ENCODE measurements at places on chromosomes 2 and 18.

DNA sequence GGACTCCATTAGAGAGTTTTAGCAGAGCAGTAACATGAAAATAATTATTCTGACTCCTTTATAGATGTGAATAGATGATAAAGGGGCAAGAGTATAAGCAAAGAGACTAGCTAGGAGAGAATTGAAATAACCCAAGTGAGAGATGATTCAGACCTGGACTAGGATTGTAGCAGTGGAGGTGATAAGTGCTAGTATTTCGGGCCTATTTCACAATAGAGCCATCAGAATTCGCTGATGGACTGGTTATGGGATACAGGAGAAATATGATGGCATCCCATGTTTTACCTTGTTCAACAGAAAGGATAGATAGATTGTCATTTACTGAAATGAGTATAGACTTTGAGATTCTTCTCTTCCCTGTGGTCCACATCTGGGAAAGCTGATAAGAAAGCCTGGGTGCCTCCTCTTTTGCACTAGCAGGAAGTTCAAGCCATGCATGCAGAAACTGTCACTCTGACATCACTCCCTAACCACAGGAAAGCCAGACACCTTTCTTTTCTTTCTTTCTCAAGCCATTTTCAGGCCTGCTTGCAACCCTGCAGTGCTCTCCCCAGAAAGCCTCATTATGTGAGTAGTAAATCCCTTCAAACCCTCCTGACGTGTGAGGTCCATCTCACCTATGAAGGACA, 25.3 kb downstream of the DYNAP start:
- DNase-seq, result no peak

DNA sequence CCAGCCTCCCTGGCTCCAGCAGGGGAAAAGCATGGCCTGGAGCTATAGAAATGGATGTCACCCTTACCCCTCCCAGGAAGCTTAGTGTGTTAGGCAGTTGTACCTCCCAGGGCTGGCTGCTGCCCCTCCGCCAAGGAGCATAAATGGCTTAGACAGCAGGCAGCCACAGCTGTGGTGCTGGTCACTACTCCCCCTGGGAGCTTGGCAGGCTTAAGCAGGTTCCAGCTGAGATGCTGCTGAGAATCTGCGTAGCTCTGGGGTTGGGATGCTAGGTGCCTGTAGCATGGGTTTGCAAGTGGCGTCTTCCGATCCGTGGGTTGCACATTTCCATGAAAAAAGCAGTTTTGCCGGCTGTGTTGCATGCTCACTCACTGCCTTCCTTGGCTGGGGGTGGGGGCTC, 369.7 kb downstream of the CTNNA2 start:
- no peak for DNase-seq

- no peak for DNase-seq
These were observed 728.1 kb upstream of the DDX18 start for GRCh38 chr2:117086174-117086942.

DNA sequence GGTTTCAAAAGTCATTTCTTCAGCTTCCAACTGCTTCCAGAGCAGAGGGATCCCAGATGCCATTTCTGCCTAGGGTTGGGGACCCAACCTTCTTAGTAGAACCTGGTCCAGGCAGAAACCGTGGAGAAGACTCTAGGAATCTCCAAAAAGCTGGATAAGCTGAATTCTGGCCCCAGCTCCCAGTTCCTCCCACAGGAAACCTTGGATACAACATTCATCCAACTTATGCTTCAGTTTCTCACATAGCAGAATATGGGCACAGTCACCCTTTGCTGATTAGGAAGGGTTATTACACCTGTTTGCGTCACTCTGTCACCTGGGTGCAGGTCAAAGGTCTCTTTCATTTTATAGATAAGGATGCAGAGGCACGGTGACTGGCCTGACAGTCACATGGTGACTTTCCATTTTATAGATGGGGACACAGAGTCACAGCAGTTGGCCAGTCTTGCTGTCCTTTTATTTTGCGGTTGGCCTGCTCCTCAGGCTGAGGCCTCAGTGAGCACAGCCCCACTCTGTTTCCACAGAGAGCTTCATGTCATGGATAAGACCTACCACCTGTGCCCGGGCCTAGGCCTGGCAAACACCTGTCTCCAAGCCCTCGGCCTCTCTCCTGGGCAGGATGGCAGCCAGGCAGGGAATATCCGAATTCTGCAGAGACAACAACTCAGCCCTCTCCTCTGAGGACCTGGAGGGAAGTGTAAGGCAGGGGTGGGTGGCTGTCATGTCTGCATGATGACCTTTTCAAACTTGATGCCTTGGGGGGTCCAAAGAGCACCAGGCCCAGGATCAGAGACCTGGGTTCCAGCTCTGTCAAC, 148.8 kb downstream of the SMAD7 start:
- DNase-seq, result no peak

DNA sequence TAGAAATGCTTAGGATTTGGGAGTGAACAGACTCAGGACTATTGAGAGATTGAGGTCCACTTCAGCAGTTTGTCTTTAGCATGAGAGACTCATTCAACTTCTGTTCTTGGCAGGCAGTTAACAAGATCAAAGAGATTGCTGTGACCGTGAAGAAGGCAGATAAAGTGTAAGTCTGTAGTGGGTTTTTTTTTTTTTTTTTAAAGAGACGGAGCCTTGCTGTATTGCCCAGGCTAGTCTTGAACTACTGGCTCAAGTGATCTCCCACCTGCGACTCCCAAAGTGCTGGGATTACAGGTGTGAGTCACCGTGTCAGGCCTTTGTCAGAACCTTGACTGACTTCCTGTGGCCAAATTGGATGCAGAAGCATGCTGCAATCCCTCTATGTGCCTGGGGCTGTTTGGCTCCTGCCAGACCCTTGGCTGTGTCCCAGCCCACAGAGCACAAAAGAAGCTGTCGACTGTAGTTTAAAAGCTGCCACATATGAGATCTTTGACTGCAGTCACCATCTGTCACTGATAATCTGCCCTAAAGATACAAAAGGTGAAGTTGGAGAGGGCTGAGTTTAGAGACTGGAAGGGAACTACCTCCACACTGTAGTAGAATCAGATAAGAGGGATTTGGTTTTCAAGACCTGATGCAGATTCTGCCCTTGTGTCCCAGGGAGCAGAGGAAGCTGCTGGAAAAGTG, 9.9 kb downstream of the CCT7 start:
- no peak for DNase-seq

DNA sequence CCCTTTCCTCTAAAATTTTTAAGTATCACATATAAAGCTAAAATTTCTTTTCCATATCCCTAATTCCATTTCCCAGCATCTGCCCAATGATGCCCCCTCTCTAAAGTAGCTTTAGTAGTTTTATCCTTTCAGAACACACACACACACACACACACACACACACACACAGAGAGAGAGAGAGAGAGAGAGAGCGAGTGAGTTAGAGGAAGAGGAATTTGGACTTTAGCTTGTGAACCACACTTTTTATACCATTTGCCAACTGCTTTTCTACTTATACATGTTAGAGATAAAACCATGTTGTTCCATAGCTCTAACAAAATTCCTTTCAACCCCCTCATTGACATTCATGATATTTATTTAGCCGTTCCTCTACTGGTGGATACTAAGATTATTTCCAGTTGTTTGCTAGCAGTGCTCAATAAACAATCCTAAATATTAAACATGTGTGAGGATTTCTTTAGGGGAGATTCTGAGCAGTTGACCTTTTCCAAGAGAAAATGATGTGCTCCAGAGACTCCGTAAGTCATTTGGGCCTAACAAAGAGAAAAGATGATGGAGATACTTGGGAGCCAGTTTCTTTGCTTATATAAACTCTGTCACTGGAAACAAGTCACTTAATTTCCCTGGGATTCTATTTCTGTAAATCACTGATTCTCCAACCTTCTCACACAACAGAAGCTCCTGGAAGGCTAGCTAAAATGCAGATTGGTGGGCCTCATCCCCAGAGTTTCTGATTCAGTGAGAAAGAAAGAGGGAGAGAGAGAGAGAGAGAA, 229.7 kb upstream of the SP5 start:
- DNase-seq, result no peak
